Astrocyte of the spinal cord (primary cell): ENCODE measurements at places on chromosomes 3 and 15.

- DNase-seq, result peak; percentile 56
Measured at GRCh38 chr15:57751177-57751800, 44.8 kb downstream of the POLR2M start.

DNA sequence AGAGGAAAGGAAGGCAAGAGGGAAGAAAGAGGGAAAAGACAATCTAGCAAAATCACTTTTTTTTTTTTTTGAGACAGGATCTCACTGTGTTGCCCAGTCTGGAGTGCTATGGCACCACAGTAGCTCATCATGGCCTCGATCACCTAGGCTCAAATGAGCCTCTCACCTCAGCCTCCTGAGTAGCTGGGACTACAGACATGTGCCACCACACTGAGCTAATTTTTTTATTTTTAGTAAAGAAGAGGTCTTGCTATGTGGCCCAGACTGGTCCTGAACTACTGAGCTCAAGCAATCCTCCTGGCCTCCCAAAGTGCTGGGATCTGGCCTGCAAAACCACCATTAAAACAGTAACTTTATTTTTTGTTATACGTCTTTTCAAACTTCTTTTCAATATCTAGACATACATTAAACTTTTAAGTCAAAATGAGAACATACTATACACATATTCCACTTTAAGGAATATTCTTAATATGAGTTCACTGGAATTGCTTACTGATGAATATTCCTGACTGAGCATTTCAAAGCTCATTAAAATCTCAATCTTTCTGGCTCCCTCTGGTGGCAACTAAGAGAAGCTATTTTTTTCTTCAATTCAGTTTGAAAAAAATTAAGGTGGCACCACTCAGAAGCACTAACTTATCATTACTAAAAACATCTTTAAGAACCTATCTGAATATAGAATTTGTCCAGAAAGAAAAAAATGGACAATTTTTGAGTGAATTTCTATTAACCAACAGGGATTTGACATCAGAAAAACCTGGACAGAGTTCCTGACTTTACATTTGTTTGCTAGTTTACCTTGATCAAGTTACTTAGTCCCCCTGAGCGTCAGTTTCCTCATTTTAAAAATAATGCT lies 40.9 kb downstream of the UACA start:
- DNase-seq, result peak; percentile 71

DNA sequence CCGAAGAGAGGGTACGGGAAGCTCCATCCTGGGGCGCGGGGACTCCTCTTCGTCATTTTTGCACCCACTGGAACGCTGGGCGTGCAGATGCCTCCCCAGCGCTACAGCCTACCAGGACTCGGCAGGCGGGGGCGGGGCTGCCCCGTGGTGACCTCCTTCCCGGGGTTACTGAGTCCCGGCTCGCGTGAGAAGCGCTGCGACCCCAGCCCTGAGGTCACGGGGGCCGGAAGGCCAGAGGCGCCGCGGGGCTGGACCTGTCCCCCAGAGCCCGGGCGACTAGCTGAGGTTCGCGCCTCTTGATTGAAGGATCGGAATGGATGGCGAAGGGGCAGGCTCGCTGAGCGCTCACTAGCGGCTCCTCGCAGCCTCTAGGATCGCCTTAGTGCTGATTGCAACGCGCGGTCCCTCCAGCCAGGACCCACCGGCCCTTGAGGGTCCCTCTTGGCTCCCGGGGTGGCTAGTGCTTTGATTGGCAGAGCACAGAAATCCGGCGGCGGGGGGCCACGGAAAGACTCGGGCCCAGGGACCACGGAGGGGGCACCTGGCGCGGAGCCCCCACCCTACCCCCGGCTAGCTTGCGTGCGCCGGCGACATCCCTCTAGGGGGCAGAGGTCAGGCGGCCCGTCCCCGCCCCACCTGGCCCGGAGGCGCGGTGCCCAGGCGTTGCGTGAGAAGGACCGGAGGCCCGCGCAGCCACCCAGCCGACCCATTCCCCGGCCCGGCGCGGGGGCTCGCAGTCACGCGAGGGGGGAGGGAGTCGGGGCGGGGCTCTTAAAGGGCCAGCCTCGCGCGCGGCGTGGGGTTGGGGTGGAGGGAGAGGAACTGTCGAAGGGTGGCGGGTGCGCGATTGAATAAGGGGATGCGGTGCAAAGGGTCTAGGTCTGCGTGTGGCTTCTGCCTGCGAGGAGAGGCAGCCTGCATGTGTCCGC lies 781 bp upstream of the CYP1A1 start:
- no peak for DNase-seq

GRCh38 chr3:10006762-10007090 lies 19.5 kb upstream of the FANCD2 start:
- no peak for DNase-seq

GRCh38 chr3:9081184-9081818 lies 118.0 kb upstream of the RAD18 start:
- DNase-seq, result no peak

GRCh38 chr3:159252274-159252673 lies 450.4 kb downstream of the MFSD1 start:
- peak; percentile 74 for DNase-seq

DNA sequence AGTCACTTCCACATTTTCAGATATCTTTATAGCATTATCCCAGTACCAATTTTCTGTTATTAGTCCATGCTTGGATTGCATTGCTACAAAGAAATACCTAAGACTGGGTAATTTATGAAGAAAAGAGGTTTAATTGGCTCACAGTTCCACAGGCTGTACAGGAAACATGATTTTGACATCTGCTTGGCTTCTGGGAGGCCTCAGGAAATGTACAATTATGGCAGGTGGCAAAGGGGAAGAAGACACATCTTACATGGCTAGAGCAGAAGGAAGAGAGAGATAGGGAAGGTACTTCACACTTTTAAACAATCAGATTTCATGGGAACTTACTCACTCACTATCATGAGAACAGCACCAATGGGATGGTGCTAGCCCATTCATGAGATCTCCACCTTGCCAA lies 172.3 kb upstream of the GPR149 start:
- DNase-seq, result no peak

DNA sequence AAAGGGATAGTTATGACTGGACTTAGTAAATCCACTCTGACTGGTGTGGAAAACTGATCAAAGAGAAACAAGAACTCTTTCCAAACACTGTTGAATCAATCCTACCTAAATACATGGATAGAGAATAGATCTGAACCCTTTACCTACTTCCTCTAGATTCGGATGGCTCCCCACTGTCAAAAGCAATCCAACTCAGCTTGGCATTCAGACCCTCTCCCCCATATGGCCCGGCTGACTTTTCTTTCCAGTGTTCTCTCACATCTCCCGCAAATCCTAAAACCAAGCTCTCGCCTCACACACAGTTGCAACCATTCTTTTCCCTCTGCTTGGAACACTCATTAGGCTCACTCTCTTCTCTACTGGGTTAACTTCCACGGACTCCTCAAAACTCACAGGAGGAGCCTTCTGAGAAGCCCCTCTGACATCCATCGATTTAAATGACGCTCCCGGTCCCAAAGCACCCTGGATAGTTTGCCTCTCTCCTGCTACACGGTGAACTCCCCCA lies 639 bp downstream of the SPICE1 start:
- DNase-seq, result peak; percentile 15

GRCh38 chr3:116939091-116939490 lies 229.5 kb downstream of the TUSC7 start:
- DNase-seq, result no peak

DNA sequence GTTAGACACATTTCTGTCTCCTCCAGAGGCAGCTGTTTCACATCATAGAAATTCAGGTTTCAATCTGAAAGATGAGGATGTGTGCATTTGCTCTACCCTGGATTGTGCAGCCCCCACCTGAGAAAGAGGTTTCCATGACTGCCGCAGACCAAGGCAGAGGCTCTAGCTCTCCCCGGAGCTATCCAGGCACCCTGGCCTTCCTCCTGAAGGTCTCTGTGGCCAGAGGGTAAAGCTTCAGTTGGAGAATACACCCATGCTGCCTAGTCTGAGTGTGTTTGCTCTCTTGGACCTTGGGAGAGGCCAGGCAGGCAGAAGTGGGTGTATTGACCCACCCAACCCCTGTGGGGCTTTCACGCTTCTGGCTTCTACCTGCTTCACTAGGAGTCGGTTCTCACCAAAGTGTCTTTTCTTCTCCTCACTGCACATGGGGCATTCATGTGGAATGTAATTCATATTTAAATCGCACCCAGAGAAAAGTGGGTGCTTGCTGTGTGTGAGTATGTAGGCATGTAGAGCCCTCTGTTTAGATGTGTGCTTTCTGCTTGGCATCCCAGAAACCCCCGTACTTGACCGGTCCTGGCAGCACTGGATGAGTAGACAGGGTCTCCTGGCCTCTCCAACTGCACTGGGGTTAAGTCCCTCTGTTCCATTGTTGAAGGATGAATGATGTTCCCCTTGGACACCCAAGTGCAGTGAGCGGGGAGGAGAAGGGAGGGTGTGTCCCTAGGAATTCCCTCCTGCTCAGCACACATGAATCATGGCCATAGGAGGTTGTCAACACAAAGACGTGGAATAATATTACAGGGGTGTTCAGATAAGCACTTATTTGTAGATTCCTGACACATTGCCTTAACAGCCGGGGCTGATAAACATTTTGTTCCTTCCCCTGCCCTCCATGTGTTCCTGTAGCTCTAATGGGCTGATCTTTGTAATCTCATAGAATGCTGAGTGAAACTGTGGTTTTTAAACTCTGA lies 20.3 kb upstream of the RAB6B start:
- no peak for DNase-seq

- DNase-seq, result peak; percentile 39
Measured at GRCh38 chr15:85583923-85584390, 203.6 kb downstream of the AKAP13 start.

DNA sequence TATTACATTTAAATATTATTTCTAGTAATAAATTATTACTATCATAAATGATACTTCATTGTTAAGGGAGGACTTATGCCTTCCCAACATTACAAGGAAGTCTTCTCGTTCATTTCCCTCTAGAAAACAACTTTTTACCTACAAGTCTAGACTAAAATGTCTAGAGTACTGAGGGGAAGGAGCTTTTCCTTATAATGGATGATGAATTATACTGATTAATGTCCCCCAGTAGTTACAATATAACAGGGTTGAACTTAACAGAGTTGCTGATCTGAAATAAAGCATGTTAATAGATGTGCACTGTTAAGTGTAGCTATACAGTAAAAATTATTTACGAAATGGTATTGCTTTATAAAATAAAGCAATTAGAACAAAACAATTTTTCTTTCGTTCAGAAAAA lies 2.7 kb upstream of the MNS1 start:
- DNase-seq, result no peak

DNA sequence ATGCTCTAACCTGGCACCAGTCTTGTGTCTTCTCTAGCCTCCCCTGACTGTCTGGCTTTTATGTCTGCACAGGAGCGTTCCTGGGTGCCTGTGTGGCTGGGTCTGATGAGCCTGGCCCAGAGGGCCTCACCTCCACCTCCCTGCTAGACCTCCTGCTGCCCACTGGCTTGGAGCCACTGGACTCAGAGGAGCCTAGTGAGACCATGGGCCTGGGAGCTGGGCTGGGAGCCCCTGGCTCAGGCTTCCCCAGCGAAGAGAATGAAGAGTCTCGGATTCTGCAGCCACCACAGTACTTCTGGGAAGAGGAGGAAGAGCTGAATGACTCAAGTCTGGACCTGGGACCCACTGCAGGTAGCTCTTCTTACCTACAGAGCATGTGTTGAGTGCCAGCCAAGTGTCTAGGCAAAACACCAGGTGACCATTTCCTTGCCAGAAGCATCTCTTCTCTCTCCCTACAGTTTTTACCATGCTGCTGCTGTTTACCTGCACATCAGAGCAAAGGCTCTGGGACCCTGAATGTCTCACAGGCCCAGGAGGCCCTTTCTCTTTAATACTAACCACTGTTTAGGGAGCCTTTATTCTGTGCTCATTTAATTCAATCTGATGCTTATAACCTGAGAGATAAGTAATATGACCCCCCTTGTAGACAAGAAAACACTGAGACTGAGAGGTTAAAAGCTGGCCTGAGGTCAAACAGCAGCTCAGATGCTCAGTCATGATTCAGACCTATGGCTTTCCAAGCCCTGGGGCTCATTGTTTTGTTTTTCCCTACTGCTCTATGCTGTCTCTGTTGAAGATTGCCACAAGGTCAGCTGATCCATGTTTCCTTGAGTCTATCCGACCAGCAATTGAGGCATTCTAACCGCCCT lies 10.4 kb downstream of the PODXL2 start:
- DNase-seq, result no peak

DNA sequence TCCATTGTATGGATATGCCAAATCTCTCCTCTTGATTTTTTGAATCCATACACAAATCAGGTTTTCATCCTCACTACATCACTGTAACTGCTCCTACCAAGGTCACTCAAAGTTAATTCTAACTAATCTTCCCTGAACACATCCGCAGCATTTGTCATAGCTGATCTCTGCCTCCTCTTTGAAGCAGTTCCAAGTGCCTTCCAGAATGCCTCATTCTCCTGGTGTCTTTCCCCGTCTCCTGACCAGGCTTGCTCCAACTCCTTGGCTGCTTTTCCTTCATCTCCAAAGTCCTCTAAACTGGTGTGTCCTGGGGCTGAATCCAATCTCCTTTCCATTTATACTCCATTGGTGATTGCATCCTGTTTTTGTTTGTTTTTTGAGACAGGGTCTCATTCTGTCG lies 26.8 kb downstream of the KLHDC8B start:
- no peak for DNase-seq
